Fibroblast of the conjunctiva (primary cell): ENCODE measurements at places on chromosomes 7 and 10.

DNA sequence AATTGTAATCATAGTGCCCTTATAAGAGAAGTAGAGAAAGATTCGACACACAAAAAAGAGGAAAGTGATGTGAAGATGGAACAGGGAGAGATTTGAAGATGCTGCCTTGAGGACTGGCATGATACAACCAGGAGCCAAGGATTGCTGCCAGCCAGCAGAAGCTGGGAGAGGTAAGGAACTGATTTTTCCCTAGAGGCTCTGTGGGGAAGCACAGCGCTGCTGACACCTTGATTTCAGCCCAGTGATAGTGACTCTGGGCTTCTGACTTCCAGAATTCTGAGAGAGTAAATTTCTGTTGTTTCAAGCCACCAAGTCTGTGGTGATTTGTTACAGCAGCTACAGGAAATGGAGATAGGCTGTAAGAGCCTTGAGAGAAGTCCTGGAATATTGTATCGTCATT, 98.2 kb downstream of the RAB11FIP2 start:
- no peak for DNase-seq

- no peak for DNase-seq
Measured at GRCh38 chr7:111475959-111476358, 86.3 kb downstream of the IMMP2L start.

- DNase-seq = no peak
Measured at GRCh38 chr7:19209166-19209696, 64.0 kb upstream of the FERD3L start.

DNA sequence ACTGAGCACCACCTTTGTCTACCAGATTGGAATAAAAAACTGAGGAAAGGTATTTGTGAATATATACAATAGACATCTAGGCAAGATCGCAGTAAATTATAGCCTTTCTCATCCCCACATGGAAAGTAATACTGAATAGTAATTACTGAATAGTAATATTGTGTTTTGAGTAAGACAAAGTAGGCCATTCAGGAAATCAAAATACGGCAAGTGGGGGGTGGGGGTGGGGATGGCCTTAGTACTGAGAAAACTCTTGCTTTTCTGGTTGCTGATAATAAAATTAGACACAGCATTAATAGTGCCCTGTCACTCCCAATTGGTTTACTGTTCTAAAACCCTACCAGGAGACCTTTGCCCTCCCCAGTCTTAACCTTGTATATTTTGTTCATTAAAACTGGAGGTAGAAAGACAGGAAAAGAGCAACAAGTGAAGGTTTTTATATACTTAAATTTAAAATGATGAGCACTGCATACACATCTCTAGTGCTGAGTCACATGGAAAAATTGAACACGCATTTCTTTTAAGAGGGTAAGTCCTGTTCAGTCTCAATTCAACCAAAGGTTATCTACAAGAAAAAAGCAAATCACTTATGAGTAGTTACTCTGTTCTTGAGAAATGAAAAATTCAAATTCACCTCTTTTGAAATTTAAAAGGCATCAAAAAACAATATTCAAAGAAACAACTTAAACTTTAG, 65.6 kb downstream of the IGF2BP3 start:
- no peak for DNase-seq

DNA sequence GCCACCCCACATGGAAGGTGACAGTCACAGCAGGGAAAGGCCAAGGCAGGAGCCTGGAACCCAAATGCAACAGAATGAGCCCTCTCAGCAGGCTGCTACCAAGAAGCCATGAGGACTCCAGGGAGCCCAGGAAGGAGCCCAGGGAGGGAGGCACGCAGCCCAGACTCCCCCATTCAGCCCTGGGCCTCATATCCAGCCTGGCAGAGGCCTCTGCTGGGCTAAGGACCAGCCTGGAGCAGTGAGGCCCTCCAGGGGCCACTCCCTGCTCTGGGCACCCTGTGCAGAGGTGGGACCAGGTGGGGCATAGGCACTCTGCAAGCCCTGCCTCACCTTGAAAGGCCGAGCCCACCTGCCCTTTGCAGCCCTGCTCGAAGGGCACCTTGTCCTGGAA, 25.8 kb upstream of the ZNF488 start:
- DNase-seq = no peak

GRCh38 chr7:133434246-133434865, 181.5 kb downstream of the EXOC4 start:
- DNase-seq = peak; percentile 39

DNA sequence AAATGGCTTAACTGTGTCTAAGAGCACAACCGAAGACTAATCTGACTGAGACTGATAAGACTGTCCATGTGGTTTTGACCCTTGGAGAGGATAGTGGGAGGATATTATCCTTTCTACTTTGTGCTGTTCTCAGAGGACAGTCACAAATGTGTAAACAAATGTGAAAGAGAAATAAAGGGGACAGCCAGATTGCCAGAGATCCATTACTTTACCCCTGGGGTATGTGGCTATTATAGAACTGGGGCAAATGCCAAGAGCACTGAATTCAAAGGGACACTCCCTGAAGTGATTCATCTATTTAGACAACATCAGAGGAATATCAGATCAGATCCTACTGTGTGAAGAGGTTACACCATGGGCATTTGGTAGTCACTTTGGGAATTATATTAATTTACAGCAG, 154.7 kb downstream of the RNLS start:
- DNase-seq = no peak

GRCh38 chr7:441684-442421, 77.8 kb downstream of the PDGFA start:
- DNase-seq = no peak

- no peak for DNase-seq
Measured at GRCh38 chr10:44316187-44316921, 68.5 kb downstream of the CXCL12 start.

DNA sequence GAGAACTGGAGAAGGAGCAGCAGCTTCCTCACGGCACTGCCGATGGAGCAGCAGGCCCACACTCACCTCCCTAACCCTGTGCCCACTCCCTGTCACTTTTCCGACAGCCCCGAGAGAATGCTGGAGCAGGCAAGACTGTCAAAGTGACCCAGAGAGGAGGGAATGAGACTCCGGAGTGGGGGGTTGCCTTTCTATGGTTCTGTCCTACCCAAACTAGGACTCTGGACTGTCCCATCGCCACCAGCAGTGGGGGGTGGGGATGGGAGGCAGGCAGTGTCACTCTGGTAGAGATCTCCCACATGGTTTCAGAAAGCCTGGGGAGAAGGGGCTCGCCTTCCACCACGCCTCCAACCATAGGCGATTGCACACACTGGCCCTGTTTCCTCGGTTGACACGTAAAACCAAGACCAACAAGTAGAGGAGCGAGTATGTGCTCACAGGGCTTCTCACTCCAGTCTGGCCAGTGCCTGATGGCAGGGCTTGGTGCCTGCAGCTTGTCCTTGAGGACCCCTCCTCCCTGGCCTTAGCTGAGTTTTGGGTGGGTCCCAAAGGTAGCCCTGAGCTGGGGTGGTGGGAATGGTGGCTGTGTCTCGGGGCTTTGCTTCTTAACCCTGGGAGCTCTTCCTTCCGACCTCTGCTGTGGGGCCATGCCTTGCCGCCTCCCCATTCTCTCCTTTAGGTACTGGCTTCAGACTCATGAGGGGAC, 148.5 kb downstream of the PTPN20 start:
- no peak for DNase-seq

DNA sequence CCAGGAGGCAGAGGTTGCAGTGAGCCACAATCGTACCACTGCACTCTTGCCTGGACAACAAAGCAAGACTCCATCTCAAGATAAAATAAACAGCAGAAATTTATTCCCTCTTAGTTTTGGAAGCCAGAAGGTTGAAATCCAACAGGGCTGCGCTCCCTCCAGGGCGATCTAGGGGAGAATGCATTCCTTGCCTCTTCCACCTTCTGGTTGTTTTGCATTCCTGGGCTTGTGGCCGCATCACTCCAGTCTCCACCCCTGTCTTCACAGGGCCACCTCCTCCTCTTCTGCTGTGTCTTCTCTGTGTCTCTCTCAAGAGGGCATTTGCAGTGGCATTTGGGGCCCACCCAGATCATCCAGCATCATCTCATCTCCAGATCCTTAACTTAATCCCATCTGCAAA, 36.2 kb downstream of the LIMK1 start:
- DNase-seq = no peak

GRCh38 chr10:131649617-131650016, 251.2 kb upstream of the PPP2R2D start:
- DNase-seq = no peak

- no peak for DNase-seq
Measured at GRCh38 chr7:127786184-127786583, 134.2 kb downstream of the SND1 start.

GRCh38 chr7:142914121-142914520, 19.4 kb downstream of the TRPV5 start:
- DNase-seq = no peak

GRCh38 chr10:86801995-86802394, 45.6 kb downstream of the BMPR1A start:
- DNase-seq = no peak

DNA sequence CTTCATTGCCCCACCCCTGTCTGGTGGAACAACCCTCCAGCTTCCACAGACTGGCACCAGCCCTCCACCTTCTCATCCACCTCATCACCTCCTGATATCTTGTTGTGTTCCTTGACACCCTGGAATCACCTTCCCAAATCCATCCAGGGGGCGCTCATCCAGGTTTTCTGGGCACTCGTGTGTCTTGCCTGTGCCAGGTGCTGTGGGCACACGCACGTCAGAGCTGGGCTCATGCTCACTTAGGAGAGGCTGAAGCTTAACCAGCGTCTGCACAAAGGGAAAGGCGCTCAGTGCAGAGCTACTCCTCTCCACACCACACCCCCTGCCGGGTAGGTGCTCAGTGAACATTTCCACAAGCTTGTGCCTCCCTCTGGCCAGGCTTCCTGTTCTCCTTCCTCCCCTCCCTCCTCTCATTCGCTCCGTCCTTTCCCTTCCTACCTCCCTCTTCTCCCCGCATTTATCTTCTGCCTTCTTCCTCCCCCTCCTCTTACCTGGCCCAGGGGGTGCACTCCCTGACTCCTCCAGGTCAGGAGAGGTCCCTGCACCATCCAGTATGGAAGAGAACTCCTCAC, 4.8 kb downstream of the ADCYAP1R1 start:
- no peak for DNase-seq

DNA sequence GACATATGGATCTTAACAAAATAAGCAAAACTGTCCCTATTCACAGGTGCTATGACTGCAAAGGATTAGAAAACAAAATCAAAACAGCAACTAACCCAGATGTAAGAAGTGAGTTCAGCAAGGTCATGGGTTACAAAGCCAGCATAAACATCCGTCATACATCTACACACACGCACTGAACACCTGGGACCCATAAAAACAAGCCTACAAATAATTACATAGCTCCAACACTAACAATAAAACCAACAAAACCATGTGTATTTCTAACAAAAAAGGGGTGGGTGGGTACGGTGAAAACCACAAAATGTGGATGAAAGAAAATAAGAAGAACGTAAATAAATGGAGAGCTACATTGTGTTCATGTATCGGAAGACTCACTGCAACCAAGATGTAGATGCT, 256.8 kb downstream of the ELFN1 start:
- no peak for DNase-seq

DNA sequence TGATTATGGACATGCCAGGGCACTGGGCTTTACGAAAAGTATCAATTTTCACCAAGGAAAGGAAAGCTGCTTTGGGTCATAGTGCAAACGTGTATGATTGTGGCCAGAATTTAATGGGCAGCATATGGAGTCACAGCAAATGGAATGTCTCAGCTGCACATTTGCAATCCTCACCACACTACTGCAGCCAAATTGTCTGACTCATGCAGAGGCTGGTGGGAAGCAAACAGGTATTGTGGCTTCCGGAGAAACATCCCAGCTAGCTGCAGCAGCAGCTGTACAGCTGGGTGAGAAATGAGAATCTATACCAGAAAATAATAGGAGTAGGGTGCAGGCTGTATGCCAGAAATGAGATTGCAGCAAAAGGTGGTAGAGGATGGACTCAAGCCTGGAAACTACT, 374.7 kb upstream of the VWC2 start:
- peak; percentile 32 for DNase-seq

DNA sequence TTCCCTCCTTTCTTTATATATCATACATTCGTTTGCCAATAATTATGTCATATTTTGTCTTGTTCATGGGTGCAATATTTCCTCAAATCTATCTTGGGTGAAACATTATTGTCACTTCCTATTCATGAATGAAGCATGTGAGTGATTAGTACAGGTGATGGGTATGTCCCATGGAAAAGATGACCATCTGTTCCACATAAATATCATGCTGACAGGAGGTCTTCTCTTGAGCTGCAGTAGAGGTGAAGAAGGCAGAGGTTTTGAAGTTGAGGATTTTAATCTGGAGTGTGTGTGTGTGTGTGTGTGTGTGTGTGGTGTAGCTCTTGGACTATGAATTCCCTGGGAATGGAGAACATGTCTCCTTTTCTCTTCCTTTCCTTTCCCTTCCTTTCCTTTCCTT, 350.5 kb upstream of the CHRM2 start:
- no peak for DNase-seq

DNA sequence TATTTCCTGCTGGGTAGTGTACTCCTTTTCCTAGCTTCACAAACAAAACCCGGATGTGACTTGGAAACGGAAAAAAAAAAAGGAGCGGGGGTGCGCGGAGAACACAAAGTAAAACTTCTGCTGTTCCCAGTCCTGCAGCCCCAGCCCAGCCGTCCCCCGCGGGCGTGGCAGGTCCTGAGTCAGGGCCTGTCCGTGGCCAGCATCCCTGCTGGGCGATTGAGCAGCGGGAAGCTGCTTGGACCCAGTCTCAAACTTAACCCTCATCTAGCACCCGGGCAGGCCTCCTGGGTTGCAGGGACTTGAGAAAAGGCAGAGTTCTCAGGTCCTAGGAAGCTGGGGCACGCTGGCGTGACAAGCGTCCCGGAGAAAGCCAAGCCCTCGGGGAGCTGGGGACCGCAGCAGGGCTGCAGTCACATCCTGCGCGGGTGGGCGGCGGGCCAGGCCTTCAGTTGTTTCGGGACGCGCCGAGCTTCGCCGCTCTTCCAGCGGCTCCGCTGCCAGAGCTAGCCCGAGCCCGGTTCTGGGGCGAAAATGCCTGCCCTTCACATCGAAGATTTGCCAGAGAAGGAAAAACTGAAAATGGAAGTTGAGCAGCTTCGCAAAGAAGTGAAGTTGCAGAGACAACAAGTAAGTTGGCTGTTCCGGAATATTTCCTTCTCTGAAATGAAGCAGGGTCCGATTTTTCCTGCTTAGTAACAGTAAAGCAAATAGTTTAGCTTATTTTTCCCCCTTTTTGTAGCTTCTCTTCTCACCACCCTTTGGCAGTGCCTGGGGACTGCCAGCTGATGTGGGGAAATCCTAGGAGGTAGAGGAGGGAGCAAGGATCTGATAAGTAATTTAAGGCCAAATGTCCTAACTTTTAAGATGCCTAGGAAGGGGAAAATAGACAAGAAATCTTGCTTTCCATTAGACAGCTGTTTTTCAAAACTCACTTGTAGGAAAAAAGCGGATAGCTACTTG, at the start of gene GNG11:
GNG11 (plus strand) TSS at position 129 of the 960 bp plus-strand sequence; CDS start at position 532, 403 bp downstream.
- peak; percentile 60 for DNase-seq
